Activated T-cell treated with anti-CD3 and anti-CD28 coated beads for 48 hours (primary cell): ENCODE measurements at places on chromosomes 7 and 10.

DNA sequence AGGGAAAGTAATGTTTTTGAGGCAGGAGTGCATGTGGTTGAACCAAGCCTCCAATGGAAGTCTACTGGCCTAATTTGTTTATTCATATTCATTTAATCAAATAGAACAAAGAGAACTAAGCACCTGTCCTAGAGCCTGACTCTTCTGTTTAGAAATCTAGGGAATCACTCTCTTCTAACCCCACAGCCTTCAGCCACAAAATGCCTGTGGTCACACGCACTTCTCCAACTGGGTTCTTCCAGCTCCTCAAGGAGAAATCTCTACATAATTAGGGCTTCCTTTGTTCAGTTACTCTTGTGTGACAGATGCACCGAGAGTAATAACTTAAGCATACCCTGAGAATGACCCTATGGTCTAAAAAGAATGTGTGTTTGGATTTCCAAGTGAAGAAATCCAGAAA lies 133.7 kb upstream of the NAMPT start:
- DNase-seq = no peak

DNA sequence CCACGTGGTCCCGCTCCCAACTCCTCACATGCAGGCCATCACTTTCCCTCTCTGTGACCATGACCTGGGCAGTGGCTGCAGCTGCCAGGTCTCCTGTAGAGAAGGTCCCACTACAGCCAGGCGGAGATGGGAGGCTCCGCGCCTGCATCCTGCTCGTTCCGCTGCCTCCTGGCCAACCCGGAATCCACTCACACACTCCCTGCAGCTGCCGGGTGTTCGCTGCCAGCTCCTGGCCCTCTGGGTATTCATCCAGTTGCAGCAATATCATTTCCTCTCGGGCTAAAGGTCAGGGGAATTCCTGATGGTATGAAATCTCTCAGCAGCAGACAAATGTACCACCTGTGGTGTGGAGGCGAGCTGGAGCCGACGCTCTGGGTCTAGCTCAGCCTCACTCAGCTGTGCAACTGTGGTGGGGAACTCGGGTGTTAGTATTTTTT lies 65.7 kb downstream of the TLL2 start:
- no peak for DNase-seq

GRCh38 chr7:140080919-140081318 lies 18.2 kb upstream of the PARP12 start:
- no peak for DNase-seq

DNA sequence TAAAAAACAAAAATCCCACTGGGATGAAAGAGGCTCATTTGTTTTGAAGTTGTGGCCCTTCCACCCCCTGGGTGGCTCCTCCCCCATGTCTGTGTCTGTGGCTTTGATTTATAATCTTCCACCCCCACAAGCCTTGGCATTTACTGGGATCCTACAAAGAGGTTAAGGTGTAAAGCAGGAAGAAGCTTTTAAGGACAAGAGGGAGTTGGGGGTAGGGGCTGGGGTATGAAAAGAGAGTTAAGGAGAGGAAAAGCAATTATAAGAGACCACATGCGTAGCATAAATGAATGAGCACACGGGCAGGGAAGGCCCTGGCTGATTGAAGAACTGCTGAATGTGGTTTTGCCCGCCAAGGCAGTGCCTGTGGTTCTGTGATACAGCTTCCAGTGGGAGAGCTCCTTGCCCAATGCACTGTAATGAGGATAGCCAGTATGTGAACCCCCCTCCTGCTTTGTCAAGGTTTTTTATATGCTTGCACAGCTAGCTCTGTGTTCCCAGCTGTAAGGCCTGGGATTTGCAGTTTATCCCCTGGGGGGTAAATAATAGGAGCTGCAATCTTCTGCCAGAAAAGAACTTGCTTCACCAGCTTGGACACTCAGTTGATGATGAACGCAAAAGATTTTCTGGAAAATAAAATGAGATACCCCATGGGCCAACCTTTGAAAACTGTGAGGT lies 34.7 kb upstream of the KMT2E start:
- no peak for DNase-seq

DNA sequence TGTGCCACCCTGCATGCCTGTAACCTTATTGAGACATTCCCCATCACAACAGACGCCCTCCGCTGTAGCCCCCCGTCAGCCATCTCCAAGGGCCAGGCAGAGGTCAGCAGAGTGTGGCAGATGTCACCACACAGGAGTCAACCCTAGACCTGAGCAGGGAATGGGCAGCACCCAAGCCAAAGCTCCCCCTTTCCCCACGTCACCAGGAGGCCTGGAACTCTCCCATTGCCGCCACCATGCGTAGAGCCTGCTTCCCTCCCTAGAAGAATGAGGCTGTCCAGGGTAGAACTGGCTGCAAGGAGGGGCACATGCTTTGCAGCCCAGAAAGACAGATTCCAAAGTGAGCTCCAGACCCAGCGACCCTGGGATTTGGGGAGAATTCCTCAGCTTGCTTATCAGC lies 342.9 kb downstream of the TNS3 start:
- no peak for DNase-seq
